NCI-H1694 (cell line): ENCODE measurements at places on chromosomes 1 and 21.

DNA sequence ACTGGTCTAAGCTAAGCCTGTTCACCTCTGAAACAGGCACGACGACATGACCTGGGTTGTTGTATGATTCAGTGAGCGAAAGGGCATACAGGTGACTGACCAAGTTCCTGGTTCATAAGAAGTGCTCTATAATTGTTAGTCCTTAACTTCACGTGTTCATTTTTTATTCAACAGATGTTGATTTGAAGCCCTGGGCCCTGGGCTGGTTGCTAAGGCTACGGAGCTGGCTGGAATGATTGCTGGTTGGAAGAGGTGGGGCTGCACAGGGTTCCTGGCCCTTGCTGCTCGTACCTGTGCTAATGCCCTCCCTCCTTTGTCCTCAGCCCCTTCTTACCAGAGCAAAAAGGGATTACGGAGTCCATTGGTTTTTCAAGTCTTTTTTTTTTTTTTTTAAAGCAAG lies 111.3 kb upstream of the CSF3R start:
- no peak for DNase-seq

DNA sequence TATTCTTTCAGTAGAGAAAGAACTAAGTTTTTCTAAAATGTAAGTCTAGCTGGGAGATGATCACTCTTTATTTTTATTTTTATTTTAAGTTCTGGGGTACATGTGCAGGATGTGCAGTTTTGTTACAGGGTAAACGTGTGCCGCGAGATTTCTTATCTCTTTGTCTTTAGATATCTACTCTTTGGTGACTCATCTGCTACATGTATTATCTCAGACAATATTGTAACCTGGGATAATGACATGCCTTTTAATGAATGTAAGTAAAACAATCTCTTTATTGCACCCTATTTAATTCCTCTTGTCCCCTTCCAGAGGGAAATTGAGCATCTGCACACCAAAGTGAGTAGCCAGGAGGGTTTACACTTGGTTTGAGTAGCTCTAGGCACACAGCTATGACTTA lies 9.4 kb downstream of the CR2 start:
- DNase-seq, result no peak

GRCh38 chr1:119714583-119714982 lies 2.8 kb downstream of the PHGDH start:
- DNase-seq, result no peak

DNA sequence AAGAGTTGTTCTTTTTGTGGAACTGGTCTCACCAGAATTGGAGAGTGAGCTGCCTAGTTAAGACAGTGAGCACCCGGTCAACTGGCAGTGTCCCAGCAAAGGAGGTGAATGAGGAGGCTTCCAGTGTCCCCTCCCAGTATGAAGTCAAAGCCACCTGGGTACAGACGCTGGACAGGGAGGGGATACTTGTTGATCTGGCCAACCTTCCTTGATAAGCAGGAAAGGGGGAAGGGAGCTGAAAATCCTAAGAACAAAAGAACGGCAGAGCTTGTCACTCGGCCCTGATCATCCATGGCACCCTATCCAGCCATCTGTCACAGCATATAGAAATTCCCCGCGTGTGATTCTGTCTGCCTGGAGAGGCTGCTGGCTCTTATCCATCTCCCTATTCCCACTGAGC lies 91.5 kb downstream of the SSBP3 start:
- DNase-seq, result peak; percentile 93

- DNase-seq, result peak; percentile 35
Observed at GRCh38 chr1:59290193-59290949, 6.5 kb upstream of the FGGY start.

DNA sequence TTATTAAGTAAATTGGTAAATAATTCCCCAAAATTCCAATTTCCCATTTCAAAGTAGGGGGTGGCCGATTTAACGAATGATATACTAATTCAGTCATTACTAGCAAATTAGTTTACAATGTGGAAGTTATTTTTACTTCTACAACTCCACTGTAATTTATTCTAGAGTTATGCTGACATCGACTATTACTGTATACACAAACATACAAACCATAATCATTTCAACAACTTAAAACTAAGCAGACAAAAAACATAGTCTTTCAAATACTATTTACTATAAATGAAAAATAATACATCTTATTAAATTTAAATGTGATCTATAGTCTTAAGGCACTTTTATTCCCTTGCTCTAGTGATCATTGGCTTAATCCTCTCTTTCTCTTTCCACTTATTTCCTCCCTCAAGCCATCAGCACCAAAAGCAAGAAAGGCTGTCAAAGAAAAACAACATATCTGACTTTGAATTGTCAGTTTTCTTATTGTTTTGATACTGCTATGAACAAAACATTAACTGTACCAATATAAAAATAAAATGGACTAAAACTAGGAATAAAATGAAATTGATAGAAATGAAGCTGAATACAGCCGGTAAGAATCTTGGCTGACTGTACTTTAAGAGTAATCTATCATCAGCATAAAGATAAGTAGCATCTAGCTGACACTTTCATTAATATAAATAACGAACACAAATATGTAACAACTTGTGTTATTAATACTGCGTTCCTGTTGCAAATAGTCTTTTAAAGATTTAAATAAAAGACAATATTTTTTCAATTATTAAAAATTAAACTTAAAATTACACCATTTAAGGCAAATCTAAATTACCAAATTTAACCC lies 4.1 kb downstream of the CDC42BPA start:
- no peak for DNase-seq

DNA sequence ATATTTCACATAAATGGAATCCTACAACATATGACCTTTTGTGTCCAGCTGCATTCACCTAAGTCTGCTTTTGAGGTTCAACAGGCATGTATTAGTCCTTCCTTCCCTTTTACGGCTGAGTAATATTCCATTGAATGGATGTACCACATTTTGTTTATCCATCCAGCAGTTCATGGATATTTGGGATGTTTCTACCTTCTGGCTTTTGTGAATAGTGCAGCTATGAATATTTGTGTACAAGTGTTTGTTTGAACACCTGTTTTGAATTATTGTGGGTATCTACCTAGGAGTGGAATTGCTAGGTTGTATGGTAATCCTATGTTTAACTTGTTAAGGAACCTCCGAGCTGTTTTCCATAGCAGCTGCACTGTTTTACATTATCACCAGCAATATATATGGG lies 62.3 kb upstream of the DESI2 start:
- no peak for DNase-seq

GRCh38 chr21:36643374-36644250 lies 55.3 kb upstream of the SIM2 start:
- no peak for DNase-seq

- DNase-seq, result peak; percentile 92
Observed at GRCh38 chr1:156860628-156861423, at the start of gene NTRK1. NTRK1 (plus strand) TSS chr1:156860865; CDS start chr1:156860935, 70 bp downstream.

DNA sequence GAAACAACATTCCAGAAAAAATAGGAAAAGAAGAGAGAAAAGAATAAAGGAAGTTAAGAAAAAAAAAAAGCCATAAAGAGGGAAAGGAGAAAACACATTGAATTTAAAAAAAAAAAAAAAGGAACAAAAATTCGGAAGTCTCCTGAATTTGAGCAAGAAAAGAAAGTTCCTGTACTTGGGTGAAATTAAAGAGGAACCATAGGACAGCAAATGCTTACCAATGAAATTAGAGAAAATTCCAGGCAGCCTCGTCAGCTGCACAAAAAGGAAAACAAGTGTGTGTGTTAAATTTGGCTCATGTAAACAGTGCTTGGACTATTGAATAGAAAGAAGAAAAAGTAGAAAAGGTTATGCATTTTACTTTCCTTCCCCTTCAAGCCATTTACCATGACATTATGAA lies 4.9 kb downstream of the IL12RB2 start:
- no peak for DNase-seq

- DNase-seq, result no peak
Observed at GRCh38 chr1:91734761-91735160, 151.2 kb downstream of the TGFBR3 start.

- no peak for DNase-seq
Observed at GRCh38 chr1:24743404-24744211, 1.6 kb upstream of the CLIC4 start.

GRCh38 chr1:11731691-11732283 lies 4.1 kb upstream of the AGTRAP start:
- peak; percentile 80 for DNase-seq

DNA sequence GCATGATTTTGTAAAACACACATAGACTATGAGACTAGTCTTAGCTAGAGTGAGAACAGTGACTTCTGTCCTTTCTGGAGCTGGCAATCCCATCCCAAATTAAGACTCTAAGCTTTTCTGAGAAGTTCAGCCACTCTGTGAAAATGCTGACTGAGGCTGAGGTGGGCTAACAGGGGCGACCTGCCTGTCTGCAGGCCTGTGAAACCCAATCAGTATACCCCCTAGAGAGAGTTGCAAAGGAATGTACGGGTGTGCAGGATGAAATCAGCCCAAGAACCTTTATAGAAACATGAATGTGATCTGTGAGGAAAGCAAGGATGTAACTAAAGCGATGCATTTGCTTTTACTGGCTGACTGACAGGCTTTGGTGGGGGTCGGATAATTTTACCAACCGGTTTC lies 16.0 kb upstream of the TBX15 start:
- DNase-seq, result no peak

GRCh38 chr21:35965699-35966098 lies 94.6 kb downstream of the SETD4 start:
- no peak for DNase-seq

DNA sequence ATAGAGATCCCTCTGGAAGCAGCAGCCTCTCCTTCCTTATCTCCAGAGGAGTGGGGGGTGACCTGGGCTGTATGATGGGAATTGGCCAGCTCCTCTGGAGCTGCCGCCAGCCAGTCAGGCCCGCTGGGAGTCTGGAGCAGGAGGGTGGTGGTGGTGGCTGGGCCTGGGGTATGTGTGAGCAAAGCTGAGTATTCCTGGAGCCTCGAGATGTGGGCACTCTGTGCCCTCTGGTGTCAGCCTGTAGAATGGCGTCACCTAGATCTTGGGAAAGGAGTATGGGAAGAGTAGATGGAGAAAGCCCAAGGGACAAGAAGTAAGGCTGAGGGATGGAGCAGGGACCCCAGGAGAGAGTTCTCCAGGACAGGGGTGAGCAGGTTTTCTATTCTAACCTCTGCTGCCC lies 16.0 kb downstream of the VANGL2 start:
- peak; percentile 100 for DNase-seq

- no peak for DNase-seq
Observed at GRCh38 chr1:1835546-1835945, 55.3 kb downstream of the GNB1 start.

DNA sequence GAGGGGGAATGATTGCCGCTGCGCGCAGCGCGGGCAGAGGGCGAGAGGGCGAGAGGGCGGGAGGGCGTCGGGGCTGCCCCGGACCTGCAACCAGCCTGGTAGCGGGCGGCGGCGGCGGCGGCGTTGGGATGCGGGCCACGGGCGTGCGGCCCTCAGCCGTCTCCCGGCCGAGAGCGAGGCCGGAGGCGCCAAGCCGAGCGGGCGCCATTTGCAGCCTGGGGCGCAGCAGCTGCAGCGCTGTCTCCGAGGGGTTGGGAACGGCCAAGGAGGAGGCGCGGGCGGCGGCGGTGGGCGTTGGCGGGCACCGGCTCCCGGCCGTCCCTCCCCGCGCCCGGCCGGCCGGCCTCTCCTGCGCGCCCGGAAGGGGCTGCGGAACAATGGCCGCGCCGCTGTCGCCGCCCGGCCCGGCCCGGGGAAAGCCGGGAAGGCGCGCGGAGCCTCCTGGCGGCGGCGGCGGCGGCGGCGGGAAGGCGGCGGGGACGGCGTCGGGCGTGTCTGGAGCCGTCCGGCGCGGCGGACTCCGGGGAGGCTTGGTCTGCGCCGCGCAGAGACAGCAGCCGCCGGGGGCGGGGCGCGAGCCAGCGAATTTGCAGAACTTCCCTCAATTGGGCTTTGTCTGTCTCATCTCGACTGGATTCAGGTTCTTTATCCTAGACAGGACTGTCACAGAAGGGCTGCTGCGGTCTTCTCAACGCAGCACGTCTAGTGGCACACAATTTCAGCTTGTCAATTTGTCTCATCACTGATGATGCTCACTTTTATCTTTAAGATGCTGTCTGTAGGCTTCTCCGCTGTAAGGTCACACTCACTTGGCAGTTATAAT lies 35.7 kb downstream of the ZBTB8B start:
- peak; percentile 12 for DNase-seq

GRCh38 chr1:84771895-84772294 lies 81.6 kb upstream of the SSX2IP start:
- no peak for DNase-seq

GRCh38 chr1:67084765-67085318 lies 30.9 kb upstream of the SLC35D1 start:
- DNase-seq, result no peak

- DNase-seq, result no peak
Observed at GRCh38 chr1:11770011-11770410, 8.0 kb downstream of the C1orf167 start.

- no peak for DNase-seq
Observed at GRCh38 chr1:60942291-60942690, 140.1 kb upstream of the NFIA start.

DNA sequence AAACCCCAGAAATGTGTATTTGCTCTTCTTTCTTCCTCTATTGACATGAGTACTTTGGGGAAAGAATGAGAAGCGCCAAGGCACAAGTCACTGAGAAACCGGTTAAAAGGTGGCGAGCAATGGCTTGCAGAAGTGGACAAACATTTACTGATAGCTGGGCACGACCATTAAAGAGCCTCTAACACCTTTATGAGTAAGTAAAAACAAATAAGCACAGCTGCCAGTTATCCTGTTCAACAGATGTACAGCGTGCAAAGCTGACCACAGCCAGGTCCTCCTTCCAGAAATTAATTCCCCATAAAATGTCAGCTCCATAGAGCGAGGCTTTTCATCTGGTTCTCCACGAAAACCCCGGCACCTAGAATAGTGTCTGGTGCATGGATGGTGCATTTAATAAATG lies 72.7 kb downstream of the CAPZB start:
- DNase-seq, result no peak

DNA sequence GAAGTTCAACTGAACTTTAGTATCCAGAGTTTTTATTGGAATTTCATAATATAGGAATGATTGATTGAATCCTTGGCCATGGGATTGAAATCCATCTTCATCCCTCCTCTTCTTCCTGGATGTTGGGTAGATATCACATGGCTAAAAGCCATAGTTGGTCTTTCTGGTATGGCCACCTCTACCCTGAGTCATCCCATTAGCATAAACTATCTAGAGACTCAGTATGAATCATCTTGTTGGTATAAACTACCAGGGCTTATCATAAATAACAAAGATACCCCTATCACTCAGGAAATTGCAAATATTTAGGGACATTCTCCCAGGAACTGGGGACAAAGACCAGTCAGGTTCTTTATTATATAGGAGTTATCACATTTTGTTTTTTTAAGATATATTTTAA lies 21.2 kb upstream of the ZP4 start:
- DNase-seq, result no peak

DNA sequence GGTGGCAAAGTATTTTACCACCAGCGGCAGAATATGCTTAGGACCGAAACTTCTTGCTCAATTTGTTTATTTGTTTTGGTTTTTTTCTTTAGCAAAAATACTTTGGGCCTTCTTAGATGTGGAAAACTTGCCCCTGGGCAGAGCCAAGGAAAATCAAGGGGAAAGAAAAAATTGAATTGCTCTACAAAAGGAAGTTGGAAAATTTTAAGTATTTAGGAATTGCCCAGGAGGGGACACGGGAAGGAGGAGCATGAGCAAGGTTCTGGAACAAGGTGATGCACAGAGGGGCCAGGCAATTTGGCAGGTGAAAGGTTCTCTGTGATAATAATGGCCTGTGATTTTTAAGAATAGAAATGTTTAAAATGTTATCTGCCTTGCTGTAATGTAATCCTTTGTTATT lies 28.6 kb downstream of the SGIP1 start:
- DNase-seq, result no peak

GRCh38 chr21:21137986-21138385 lies 139.8 kb downstream of the NCAM2 start:
- DNase-seq, result no peak
